ENCODE measurements at places on chromosomes 1 and 21.

DNA sequence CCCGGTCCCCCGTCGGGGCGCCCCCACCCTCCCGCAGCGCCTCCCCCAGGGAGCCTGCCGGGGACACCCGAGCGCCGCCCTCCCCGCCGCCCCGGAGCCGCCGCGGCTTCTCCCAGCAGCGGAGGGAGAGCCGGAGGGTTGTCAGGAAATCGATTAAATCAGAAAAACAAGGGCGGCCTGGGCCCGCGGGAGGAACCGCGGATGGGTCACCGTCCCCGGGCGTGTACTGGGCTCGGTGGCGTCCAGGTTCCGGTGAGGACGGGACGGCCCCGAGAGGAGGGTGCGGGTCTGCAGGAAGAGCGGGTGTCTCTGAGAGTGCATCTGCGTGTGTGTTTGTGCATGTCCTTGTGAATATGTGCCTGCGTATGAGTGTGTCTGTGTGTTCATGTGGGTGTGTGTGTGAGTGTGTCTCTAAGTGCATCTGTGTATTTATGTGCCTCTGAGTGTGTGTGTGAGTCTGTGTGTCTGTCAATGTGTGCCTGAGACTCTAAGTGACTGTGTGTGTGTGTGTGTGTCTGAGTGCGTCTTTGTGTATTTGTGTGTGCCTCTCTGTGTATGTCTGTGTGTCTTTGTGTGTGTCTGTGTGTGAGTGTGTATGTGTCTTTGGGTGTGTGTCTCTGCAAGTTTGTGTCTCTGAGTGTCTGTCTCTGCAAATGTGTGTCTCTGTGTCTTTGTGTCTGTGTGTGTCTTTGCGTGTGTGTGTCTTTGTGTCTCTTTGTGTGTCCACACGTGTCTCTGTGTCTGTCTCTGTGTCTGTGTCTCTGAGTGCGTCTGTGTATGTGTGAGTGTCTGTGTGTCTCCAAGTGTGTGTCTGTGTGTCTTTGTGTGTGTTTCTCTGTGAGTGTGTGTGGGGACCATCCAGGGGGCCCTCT lies 1.1 kb downstream of the SPSB1 start:
- DNase-seq, result no peak

DNA sequence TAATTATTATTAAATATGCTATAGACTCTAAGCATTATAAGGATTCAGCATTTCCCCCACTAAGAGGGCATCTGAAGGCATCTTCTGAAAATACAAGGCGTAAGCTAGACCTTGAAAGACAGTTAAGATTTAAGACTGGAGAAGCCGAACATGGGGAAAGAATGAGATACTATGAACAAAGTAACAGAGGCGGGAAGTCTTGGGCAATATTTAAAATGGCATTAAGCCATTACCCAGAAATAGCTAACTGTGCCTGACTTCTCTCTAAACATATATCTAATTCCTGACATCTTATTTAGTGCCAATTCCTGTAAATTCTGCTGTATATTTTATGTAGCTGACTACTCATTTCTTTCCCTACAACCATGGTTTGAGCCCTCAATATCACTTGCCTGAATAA lies 20.9 kb downstream of the DPH5 start:
- no peak for DNase-seq

- no peak for DNase-seq
These were observed 66.6 kb upstream of the RHOU start for GRCh38 chr1:228668553-228669241.

GRCh38 chr1:34928699-34929496 lies 552 bp downstream of the DLGAP3 start:
- peak; percentile 69 for DNase-seq

GRCh38 chr1:2290595-2291510 lies 62.7 kb downstream of the SKI start:
- DNase-seq, result peak; percentile 78

GRCh38 chr1:234600418-234601281 lies 9.3 kb downstream of the IRF2BP2 start:
- no peak for DNase-seq

GRCh38 chr1:14094611-14095400 lies 394.8 kb downstream of the PRDM2 start:
- peak; percentile 27 for DNase-seq

DNA sequence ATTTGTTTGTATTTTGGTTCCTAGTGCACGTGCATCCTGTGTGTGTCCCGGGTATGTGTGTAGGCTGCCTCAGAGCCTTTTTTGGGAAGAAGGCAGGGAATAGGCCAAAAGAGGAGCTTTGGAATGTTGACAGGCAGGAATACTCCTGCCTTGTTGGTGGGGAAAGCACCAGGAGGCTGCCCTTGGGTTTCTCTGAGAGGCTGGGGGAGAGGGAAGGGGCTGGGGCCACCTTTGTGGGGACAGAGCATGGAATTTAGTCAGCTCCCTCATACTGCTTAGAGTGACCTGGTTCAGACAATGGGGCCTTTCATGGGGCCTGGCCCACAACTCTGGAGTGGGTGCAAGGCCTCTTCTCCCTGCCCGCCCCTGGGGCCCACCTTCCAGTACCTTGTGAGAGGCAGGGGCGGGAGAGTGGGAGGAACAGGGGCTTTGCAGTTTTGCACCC lies 31.3 kb downstream of the ACOT11 start:
- no peak for DNase-seq

GRCh38 chr1:115426956-115427355 lies 88.9 kb upstream of the NGF start:
- no peak for DNase-seq

GRCh38 chr1:232600424-232601258 lies 29.3 kb downstream of the SIPA1L2 start:
- DNase-seq, result no peak
